ENCODE measurements at places on chromosomes 3 and 15.

DNA sequence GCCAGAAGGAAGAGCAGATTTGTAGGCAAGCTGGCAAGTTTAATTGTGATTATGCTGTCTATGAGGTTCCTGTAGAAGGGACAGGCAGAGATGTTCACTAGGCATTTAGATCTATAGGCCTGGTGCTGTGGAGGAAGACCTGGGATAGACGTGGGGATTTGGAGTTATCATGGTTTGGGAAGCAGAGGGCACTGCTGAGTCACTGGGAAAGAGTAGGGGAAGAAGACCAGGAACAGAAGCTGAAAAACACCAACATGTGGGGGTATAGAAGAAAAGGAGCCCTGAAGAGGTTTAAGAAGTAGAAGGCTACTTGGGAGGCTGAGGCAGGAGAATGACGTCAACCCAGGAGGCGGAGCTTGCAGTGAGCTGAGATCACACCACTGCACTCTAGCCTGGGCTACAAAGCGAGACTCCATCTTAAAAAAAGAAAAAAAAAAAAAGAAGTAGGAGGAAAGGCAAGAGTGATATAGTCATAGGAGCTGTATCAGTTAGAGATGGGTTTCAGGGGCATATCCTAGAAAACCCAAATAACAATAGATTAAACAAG, 19.3 kb downstream of the GRK7 start:
- DNase-seq, result no peak

DNA sequence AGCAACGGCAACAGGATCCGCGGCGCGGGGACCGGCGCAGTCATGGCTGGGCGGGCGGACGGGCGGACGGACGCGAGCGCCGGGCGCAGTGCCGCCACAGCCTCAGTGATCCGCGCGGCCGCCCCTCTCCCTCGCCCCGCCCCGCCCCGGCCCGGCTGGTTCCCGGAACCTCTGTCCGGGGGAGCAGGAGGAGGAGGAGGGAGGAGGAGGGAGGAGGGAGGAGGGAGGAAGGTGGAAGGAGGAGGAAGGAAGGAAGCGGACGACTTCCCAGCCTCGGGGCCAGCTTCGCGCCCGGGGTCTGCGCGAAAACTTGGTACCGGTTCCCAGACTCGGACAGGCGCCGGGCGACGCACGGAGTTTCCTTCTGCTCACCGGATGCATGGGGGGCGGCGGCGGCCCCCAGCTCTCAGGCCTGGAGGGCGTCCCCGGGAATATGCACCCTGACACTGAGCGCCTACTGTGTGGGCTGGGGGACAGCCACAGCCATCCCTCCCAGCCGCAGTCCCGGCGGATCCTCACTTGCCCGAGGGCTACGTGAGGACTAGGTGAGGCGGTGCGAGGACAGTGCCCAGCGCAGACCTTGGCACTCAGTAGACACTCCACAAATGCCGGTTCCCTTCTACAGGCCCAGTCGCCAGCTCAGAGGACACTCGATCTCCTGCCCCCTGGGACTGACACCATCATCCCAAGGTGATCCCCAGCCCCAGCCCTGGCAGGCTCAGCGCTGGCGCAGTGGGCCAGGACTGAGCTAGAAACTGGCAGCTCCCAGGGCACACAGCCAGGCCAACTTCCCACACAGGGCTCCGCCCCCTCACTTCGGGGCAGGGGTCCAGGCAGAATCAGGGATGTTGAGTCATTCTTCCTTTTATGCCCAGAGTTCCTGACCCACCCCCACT, at the start of gene SHISA5:
Gene SHISA5, minus strand, starts transcription at position 124 of the 896 bp plus-strand sequence. Its CDS starts 80 bp downstream, at position 44.
- peak; percentile 57 for DNase-seq

DNA sequence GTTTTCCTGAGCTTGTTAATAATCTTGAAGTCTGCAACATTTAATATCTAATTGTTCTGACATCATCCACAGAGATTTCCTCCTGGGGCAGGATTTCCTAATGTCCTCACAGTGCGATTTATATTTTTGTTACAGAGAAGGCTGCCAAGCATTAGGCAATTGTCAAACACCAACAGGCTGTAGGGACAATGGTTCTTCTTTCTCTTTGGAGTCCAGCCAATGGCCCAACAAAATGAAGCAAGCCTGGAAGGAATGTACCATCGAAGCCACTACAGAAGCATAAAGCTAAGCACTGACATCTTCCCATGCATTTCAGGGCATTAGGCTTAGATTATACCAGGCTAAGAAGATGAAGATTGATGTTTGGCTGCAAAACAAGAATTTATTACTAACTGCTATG, 173.0 kb upstream of the FRMD4B start:
- no peak for DNase-seq

- DNase-seq, result no peak
Observed at GRCh38 chr3:28376424-28376823, 27.8 kb upstream of the AZI2 start.

DNA sequence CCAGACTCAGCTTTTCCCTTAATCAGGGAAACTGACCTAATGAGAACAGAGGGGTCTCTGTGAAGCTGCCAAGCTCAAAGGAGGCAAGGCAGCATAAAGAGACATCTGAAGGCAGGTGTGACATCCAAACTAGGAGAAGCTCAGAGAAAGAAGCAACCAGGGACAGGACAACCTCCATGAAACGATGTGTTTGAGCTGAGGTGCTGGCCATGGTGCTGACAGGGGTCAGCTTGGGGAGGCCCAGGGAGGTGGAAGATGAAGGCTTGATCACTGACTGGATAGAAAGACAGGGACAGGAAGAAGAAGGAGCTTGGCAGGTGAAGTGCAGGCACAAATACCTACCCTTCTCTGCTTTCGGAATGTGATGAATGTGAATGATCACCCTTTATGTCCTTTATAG, 179.5 kb upstream of the NSMCE3 start:
- no peak for DNase-seq

DNA sequence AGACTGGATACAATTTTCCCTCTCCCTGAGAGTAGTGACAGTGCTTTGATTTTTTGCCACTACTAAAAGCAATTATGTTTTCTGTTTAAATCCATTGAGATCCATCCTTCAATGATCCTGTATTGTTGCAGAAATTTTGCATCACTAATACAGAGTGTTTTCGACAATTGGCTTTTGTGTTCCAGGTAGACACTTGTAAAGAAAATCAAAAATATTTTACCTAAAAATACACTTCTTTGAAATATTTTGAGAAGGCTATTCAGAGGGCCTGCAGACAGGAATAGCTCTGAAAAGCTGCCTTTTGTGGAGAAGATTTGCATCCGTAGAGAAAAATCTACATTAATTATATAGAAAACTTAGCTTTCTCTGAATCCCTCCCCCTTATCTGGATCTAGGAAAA, 66.8 kb upstream of the STRIT1 start:
- no peak for DNase-seq

DNA sequence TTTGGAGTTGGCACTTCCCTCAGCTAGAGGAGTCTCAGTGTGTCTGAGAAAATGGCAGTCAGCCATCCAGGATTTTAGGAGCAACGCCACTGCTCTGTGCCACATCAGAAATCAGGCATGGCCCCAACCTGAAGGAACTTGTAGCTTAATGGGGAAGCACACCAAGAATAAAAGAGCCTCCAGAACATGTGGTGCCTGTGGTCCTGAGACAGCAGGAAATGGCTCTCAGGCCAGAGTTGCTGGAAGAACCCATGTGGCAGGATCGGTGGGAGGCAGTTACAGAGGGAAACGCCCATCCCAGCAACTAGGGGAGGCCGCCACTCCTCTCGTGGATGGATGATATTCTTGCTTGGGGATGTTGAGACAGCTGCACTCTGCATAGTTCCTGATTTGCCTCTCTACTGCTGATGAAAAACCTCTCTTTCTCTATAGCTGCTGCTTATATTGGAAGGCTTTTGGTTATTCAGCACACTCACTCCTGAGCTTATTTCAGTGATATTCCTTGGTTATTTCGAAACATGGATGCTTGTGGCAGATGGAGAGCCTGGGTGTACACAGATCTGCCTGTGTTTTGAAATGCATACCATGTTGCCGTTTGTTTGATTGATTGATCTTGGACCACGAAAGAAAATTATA, 52.4 kb downstream of the KLHL25 start:
- no peak for DNase-seq

GRCh38 chr3:123802007-123802625, 82.0 kb downstream of the MYLK start:
- DNase-seq, result no peak

- DNase-seq, result no peak
Observed at GRCh38 chr3:187022403-187023029, 92.2 kb downstream of the ST6GAL1 start.

- no peak for DNase-seq
Observed at GRCh38 chr3:150221904-150222523, 186.1 kb upstream of the TSC22D2 start.

GRCh38 chr3:127803619-127804018, 18.7 kb downstream of the MGLL start:
- no peak for DNase-seq

DNA sequence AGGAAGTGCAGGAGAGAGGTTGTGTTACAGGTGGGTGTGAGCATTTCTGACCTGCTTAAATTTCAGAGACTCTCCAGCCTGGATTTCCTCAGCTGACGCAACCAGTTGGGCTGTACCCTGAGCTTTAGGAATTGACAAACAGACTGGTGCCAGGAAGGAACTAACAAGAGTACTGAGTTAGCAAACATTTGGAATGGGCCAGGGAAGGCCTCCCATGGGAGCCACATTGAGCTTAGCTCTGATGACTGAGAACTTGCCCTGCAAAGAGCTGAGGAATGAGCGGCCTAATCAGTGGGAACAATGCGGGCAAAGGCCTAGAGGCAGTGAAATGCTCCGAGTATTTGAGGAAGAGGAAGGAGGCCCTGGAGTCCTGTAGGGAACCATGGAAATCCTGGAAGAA, 254.2 kb downstream of the FEZF2 start:
- DNase-seq, result no peak

DNA sequence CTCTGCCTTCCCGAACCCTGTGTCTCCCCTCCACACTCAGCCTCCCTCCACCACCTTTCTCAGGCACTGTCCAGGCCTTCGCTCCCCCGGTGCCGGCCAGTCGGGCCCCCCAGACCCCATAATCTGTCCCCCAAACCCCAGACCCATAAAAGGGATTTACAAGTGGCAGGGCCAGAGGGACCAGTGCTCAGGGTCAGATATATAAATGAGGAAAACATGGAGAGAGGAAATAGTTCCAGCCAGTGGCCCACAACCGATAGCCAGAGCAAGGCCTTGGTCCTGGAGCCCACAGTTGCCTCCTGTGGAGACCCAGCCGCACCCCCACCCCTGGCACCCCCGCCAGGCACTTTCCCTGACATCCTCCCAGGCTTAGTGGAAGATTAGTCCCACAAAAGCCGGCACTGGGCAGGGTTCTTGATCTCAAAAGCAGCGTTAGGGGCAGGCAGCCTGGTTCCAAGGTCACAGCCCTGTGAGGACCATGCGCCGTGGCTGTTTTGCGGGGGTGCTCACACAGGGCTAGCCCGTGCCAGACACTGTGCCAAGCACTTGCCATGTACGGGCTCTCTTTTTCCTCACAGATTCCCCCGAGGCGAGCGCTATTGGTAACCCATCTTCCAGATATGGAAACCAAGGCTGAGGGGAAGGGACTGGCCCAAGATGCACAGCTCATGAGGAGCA, 1.1 kb upstream of the PLXND1 start:
- no peak for DNase-seq

DNA sequence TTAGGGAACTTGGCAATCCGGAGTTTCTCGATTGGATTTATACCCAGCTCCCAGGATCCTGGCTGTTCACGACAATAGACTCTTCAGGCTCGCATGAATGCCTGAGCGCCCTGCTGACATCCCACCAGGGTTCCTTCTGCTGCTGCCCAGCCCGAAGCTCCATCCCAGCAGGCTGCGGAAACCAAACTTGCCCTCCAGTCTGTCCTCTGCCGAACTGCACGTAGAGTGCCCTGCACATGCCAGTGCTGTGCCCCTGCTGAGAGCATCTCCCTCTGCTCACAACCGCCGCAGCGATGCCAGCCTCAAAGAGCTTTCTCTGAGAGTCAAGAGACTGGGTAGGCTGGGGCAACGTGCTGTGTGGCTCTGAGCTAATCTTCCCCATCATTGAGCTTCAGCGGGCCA, 6.9 kb downstream of the ADAMTS7 start:
- no peak for DNase-seq

- no peak for DNase-seq
Observed at GRCh38 chr15:87930457-87930856, 326.1 kb downstream of the NTRK3 start.

- DNase-seq, result no peak
Observed at GRCh38 chr3:46960081-46960701, 16.4 kb downstream of the CCDC12 start.

DNA sequence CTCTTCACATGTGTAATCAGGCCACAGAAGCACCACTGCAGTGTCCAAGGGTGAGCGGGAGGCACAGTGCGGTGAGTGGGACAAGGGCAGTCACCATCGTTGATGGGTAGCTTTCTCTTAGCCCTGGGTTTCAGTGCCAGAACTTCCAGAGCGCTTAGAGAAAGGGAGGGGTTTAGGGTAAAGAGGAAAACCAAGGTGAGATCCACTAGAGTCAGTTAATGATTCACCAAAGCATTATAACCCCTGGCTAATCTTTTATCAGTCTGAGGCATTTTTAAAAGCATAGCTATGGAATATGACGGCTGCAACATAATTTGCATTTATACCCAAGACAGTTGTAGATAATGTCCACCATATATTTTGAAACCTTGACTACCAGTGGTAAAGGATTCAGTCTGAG, 94.8 kb downstream of the SHQ1 start:
- no peak for DNase-seq

- no peak for DNase-seq
Observed at GRCh38 chr3:121942116-121942786, 48.0 kb downstream of the SLC15A2 start.

DNA sequence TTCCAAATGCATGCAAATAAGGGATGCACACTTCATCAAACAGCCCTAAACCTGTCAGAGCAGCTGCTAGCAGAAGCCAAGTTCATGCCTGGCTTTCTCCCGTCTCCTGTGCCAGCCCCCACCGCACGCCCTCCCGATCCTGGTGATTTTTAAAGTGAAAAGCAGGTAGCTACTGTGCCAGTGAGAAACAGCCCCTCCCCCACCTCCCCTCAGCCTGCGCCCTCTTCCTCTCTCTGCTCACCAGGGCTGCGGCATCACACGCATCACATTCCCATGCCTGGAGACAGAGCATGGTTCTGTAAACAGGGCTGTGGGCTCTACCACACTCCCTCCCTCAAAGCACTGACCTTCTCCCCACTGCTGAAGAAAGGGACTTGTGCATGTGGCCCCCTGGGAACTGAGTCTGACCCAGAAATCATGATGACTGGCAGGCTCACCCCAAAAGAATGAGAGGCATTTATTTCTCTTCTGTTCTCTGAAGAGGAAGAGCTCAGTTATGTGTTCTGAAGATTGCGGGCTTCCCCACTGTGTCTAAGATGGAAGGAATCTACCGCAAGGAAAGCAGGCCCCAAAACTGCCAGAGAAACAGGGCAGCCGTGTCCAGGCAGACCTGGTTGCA, 14.5 kb upstream of the SLC6A1 start:
- no peak for DNase-seq

- no peak for DNase-seq
Observed at GRCh38 chr3:136381051-136381450, 130.9 kb downstream of the PCCB start.
